Left renal cortex interstitium (tissue), 4 donors: ENCODE measurements at places on chromosomes 3 and 15.

GRCh38 chr3:151357463-151357850 lies 27.1 kb downstream of the P2RY12 start:
- DNase-seq: no peak

DNA sequence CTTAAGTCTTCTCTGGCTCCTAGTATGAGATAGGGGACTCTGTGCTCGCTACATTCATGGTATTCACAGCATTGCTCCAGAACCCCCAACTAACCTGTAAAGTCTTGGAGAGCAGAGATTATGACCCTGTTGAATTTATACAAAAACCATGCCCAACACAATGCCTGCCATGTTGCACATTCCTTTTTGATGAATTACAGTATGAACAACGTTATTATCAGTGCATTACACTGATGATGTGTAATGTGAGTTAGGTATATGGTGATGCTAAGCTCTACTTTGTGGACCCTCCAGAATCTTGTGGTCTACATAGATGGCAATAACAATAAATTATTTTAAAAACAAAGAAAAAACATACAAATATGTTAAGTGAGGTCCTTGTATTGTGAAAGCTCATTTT lies 64.3 kb downstream of the EOMES start:
- no peak for DNase-seq

GRCh38 chr3:66196633-66197032 lies 24.2 kb upstream of the SLC25A26 start:
- DNase-seq: no peak

GRCh38 chr3:23442598-23443383 lies 239.7 kb downstream of the UBE2E2 start:
- no peak for DNase-seq
